ENCODE measurements at places on chromosomes 16 and 17.

DNA sequence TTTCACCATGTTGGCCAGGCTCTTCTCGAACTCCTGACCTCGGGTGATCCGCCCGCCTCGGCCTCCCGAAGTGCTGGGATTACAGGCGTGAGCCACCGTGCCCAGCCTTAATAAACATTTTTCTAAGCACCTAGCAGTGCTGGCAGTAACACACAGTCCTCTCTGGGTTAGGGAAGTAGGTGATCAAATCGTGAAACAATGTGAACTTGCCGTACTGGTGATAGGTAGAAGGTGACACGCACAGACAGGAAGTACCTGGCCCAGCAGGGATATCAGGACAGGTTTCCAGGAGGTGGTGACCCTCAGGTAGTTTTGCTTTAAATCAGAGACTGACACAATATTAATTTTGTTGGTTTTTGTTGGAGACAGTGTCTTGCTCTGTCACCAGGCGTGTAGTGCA, 4.5 kb downstream of the PLD2 start:
- DNase-seq, result no peak

DNA sequence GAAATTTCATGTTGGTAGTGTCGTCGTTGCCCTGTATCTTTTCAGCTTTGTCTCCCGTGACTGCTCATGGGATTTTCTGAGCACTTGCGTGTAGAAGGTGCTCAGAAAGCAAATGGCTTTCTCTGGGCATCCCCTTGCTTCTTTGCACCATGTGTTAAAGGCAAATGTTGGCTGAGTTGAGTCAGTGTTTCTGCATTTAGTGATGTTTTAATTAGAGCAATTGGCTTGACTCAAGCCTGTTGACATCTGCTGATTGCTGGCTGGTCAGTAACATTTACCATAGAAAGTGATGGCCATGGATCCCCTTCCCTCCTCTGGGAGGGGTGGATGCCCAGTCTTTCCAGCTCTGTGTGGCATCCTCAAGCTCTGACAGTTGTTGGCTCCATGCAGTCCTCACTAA, 187.2 kb upstream of the MPHOSPH6 start:
- no peak for DNase-seq

- DNase-seq, result peak; percentile 34
Observed at GRCh38 chr17:50421308-50422051, 4.5 kb upstream of the ACSF2 start.

DNA sequence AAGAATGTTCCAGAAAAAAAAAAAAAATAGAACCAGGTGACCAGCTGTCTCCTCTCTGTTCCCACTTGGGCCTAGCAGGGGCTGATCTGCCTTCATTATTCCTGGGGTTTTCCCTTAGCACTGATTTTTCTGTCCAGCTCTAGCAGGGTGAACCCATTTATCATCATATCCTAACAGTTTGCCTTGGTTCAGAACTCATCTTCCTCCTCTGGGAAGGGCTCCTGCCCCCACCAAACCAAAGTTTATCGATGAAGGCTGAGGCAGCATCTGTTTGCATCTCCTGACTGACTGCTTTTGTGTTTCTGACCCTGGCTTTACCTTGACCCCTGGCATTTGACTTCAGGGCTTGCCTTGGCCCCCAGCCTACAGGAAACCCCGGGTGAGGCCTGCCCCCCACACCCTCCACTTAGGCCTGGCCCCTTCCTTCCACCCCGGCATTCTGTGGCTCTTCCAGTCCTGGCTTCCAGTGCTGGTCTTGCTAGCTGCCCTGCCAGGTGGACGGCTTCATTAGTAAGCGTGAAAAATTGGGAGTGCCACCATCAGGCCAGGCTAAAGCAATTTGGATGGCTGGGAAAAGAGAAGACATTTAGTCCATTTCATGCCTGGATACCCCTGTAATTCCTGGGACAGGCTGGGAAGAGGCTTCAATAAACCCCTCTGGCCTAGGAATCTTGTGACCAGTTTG, 164.9 kb downstream of the CCDC182 start:
- DNase-seq, result no peak

- DNase-seq, result no peak
Observed at GRCh38 chr16:19288872-19289799, 3.6 kb downstream of the CLEC19A start.

GRCh38 chr16:63578791-63579190, 1542.6 kb upstream of the CDH8 start:
- DNase-seq, result no peak

GRCh38 chr17:21382560-21383495, 6.7 kb downstream of the KCNJ12 start:
- no peak for DNase-seq

DNA sequence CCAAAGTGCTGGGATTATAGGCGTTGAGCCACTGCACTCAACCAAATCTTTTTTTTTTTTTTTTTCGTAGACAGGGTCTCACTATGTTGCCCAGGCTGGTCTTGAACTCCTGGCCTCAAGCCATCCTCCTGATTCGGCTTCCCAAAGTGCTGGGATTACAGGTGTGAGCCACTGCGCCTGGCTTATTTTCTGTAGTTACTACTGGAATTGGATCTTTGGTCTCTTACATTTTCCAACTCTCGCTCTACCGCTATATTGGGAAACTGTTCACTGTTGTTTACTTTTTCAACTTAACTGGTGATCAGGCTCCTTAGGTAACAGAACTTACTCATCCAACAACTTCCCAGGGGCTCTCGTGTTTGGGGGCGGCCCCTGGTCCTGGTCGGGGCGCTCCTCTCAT, 14.1 kb downstream of the ZNF200 start:
- no peak for DNase-seq

GRCh38 chr17:68455901-68456338, 1.4 kb downstream of the WIPI1 start:
- DNase-seq, result peak; percentile 82

- DNase-seq, result no peak
Observed at GRCh38 chr16:56551796-56552738, 12.8 kb upstream of the MT4 start.

DNA sequence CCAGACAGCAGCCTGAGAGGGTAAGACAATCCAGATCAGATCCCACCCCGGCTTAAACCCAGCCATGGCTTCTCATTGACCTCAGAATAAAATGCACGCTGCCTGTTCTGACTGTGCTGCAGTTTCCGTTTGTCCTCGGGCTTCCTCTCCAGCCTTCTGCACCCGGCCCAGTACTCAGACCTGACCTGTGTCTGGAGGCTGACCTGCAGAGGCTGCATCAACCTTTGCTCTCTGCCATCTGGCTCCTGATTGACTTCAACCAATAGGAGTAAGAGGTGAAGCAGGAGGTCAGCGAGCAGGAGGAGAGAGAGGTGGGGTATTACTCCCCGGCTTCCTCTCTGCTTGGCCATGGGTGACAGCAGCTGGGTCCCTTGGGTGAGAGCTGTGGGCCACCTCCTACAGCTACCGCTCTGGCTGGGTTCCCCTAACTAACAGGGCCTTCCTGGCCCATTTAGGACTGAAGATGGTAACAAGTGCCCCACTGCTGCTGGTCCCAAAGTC, 46.7 kb downstream of the C16orf82 start:
- no peak for DNase-seq
